Thymus (tissue), 14 donors: ENCODE measurements at places on chromosomes 7 and 10.

GRCh38 chr10:33570495-33570894, 236.0 kb upstream of the NRP1 start:
- no peak for DNase-seq

DNA sequence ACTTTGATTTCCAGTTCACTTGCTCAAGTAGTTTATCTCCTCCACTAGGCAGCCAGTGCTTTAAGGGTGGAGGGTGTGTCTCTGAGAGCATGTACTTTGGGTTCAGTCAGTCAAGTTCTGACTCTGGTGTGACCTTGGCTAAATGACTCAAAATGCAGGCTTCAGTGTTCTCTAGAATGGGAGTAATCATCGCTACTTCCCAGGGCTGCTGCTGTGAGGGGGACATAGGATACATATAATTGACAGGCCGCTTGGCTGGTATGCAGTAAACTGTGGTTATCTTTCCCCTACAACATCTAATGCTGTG, 3.5 kb downstream of the PTPRE start:
- no peak for DNase-seq

DNA sequence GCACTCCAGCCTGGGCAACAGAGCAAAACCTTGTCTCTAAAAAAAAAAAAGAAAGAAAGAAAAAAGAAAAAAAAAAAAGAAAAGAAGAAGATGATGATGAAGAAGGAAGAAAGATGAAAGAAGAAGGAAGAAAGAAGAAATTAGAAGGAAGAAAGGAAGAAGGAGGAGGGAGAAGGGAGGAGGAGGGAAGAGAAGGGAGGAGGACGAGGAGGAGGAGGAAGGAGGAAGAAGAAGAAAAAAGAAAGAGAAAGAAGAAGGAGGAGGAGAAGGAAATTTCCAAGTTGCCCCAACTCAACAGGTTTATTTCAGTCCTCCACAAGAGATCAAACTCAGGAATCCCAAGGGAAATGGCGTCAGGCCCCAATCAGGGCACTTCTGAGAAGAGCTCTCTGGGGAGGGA, 115.7 kb downstream of the ABLIM1 start:
- DNase-seq, result no peak

DNA sequence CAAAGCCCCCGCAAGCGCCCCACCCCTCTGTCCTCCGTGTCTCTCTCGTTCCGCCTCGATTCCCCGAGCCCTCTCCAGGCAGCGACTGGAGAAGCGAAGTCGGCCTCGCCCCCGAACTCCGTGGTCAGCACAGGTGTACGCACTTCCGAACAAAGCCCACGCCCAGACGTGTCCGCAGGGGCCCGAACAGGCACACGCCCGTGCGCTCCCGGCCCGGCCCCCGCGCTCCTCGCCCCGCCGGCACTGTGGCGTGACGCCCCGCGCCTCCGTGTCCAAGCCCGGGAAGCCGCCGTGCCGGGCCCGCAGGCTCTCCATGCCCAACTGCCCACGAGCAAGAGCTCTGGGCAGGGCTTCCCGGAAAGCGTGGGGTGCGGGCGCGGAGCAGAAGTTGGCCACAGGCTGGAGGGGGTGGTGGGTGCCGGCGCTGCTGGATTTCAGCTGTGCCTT, 662 bp downstream of the NRCAM start:
- no peak for DNase-seq

DNA sequence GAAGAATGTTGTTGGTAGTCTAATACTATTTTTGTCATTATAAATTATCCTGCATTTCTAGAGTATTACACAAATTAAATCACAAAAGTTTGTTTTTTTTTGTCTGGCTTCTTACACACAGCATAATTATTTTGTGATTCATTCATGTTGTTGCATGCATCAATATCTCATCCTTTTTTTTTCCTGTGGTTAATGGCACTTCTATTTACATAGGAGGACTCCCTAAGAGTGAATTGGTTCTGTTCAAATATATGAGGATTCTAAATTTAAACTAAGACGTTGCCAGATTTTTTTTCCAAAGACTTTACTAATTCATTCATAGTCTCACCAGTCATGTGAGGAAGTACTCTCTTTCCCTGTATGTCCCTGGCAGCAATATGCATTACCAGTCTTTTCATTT, 303.3 kb downstream of the GPR37 start:
- no peak for DNase-seq

DNA sequence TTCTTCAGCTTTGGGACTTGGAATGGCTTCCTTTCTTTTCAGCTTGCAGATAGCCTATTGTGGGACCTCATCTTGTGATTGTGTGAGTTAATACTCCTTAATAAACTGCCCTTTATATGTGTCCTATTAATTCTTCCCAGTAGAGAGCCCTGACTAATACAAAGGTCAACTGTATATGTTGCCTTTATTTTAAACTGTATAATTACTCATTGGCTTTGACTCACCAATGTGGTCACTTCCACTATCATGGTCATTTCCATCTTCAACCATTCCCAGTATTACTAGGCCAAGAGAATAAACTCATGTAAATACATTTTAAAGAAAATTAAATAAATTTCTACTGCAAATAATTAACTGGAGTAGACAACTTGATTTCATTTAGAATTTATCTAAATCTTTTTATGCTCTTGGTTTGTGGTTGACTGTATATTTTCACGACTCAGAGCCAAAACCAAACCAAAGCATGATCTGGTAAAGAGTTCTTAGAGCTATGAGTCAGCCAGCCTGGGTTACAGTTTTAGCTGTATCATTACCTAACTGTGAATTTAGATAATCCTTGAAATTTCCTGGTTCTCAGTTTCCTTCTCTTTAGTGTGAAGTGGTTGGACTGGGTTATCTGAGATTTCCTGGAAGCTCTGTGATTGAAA, 188.4 kb downstream of the PPP1R3A start:
- no peak for DNase-seq

GRCh38 chr10:42992156-42992956, 84.5 kb upstream of the RET start:
- no peak for DNase-seq

GRCh38 chr7:33710608-33711007, 194.7 kb upstream of the BMPER start:
- DNase-seq, result no peak

- DNase-seq, result peak; percentile 58
Observed at GRCh38 chr10:73874267-73875138, at the start of gene CAMK2G. Gene CAMK2G, minus strand, starts transcription at chr10:73874555. Its CDS starts 94 bp downstream, at chr10:73874461.

DNA sequence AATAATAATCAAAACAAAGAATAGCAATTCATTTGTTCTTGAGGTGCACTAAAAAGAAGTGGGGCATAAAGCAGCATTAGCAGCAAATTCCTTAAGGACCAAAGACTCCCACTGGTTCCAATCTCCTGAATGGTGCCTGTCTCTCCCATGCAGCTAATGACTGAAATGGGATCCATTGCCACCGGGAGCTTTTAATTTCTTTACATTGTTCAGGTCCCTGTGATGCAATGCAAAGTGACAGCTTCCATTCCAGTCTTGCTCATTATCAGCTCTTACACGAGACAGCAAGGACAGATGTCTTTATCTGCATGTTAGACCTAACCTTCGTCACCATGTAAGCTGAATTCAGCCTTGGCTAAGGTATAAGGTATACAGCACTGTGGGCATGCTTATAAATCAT, 148.1 kb downstream of the POU6F2 start:
- no peak for DNase-seq
